ENCODE measurements at places on chromosomes 2 and 18.

- no peak for DNase-seq
Measured at GRCh38 chr2:233085037-233085838, 25.1 kb downstream of the INPP5D start.

GRCh38 chr18:40031435-40031834, 1923.6 kb upstream of the PIK3C3 start:
- DNase-seq = no peak

GRCh38 chr2:104537116-104537515, 316.8 kb upstream of the POU3F3 start:
- DNase-seq = no peak

GRCh38 chr2:212745359-212745758, 206.8 kb upstream of the ERBB4 start:
- no peak for DNase-seq

- DNase-seq = peak; percentile 64
Measured at GRCh38 chr2:240433973-240434727, 1.3 kb upstream of the GPC1 start.

- DNase-seq = peak; percentile 59
Measured at GRCh38 chr2:60334610-60335009, 218.8 kb downstream of the BCL11A start.

All from NB4 (cell line).